Skin of body (tissue), 3 donors: ENCODE measurements at places on chromosomes 2 and 18. TPM values are rescaled to one million over a fixed set of nuclear protein-coding genes. Genes with fewer than 3 reads are reported as not detected.

- DNase-seq: no peak
Measured at GRCh38 chr2:218863021-218863520, 3.5 kb downstream of the WNT6 start.

DNA sequence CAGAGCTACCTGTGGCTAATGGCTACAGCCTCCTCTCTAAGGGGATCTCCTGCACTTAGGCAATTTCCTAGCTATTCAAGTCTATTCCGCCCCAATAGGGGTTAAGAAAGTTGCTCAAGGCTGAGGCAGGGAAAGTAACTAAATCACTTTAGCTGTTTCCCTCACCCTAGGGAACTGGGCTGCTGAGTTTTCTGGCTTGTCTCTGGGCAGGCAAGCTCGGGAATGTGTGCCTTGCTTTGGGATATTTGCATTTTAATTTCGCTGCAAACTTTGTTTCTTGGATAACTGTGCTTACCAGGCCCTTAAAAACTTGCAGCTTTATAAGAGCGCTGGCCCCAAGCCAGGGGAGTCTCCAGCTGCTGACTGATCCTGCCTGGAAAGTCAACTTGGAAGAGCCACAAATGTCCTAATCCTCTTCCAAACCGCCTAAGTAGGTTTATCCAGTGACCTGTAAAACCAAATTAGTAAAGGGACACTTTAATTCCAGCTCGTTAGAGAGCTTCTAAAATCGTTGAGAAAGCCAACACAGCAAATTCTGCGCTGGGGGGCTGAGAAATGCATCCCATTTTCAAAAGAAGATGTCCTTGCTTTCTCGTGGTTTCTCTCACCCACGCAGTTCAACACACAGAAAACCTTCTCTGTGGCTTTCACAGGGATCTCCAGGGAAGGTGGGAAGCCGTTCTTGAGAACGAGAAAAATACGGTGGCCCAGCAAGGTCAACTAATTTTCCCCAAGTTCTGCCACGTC is 59.5 kb upstream of the SP3 start:
- DNase-seq: peak; percentile 97

DNA sequence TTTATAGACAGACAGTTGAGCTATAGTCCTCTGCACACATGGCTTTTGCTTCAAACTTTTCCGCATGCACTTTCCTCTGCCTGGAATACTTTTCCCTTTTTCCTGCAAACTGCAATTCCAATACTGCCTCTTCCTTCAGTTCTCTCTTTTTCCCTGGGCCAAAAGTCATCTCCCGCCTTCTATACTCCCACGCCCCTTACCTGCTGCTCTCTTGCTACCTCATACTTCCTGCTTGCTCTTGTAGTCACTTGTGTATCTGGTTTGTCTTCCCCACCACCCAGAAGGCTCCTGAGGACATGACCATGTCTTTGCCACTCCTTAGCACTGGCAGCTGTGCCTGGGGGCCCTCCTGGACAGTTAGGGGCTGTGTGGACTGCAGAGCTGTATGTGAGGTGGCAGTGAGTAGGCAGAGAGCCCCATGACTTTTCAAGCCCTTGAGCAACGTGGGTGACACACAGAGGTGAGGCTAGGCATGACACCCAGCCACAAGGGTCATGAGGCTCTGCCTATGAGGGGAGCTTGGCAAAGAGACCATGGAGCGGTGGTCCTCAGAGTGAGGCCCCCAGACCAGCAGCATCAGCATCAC is 23.2 kb downstream of the SPEG start:
- no peak for DNase-seq

Gene ALPI
- not detected for total RNA-seq

DNA sequence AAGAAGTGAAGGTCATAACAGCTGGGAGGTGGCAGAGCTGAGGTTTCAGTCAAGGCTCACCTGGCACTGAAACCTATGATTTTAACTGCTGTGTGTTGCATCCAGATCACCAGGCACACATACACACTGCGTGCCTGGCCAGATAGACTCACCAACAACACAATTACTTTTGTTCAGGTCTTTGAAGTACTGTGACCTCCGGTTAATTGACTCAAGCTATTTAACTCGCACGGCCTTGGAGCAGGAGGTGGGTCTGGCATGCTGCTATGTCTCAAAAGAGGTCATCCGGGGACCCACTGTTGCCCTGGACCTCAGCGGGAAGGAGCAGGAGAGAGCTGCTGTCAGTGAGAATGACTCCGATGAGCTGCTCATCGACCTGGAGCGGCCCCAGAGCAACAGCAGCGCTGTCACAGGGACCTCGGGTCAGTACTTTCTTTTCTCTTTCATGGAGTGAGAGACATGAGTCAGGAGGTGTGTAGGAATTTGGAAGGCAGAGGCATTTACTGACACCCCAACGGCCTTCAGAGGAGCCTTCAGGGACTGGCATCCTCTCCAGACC is 104.1 kb downstream of the ESCO1 start:
- no peak for DNase-seq

Gene RGPD3
- 0.30 TPM for total RNA-seq

Gene SLC19A3
- 18.3 TPM for total RNA-seq

Gene TMEM131
- total RNA-seq: 44.8 TPM

DNA sequence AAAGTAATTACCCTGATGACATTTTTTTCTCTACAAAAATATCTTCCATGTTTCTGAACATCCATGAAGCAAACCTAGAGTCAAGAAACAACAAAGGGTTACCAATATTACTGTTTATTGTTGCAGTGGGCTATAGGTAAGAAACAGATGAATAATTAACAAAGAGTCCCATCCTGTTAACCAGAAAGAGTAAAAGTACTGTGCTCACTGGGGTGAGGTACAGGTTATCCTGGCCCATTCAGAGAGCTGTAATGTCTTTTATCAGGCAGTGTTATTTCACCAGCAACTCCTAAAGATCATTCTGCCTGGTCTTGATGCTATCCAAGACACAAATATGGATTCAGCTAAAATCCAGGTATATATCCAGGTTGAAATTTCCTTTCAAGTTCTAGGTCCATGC is 754.9 kb downstream of the SATB2 start:
- no peak for DNase-seq
